Uterus (tissue), 4 donors: ENCODE measurements at places on chromosomes 2 and 18. TPM values are rescaled to one million over a fixed set of nuclear protein-coding genes. Genes with fewer than 3 reads are reported as not detected.
A peak's percentile ranks its signal among the peaks of the same experiment; 100 is the strongest.

SLC16A14 gene
- 3.2 TPM for total RNA-seq

GRCh38 chr2:11582612-11582861, 48.7 kb downstream of the GREB1 start:
- peak; percentile 42 for DNase-seq

NEU2 gene
- not detected for total RNA-seq

DNA sequence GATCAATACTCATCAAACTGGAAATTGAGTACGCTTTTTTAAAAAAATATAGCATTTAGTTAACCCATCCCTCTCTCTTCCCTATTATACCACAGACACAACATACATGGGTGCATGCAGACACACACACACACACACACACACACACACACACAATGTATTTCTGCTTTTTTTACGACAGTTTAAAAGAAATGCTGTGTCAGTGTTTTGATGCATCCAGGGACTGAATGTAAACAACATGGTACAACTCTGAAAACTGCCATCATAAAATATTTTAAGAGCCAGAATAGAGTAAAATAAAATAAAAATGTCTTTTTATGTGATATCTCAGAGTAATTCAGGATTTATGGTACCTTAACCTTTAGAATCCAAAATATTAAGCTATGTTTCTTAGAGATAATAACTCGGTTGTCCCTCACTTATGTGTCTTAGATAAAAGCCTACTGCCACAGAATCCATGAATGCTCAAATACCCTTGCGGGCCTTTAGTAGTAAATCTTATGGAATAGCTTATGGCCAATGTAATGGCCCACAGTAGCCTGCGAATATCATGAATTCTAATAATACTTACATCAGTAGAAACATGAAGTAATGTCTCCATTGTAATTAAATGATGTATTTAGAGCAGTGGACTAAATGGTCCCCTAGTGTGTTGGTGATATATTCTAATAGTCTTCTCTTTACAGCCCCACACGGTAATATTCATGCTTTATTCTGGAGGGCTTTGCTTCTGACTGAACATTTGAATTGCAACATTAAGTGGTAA, 251.6 kb upstream of the FIGN start:
- DNase-seq, result no peak

DNA sequence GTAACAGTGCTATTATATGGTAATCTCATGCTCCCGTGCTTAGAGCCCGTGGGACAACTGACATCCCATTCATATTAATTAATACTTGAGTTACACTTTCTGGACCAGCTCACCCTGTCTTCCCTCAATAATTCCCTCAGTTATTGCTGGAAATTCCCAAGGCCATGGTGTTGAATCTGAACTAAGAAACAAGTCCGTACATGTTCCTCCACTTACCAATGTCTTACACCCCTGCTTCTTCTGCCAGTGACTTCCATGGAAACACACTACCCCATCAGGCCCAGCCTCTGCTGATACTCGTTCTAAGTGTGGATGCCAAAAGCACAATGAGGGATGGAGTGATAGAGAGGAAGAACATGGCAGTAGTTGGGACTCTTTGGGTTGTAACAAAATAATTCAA, 193.7 kb downstream of the RND3 start:
- no peak for DNase-seq

ROCK2 gene
- 78.5 TPM for total RNA-seq

TNFRSF11A gene
- total RNA-seq, result 5.0 TPM

- DNase-seq, result no peak
Observed at GRCh38 chr2:172308253-172308935, 119.0 kb upstream of the ITGA6 start.

ACMSD gene
- total RNA-seq, result not detected

PTPN2 gene
- total RNA-seq, result 35.7 TPM

- no peak for DNase-seq
Observed at GRCh38 chr2:111119822-111120252, 877 bp upstream of the BCL2L11 start.

- no peak for DNase-seq
Observed at GRCh38 chr2:46891956-46892553, 23.6 kb downstream of the MCFD2 start.

GRCh38 chr2:102224824-102225739, 38.3 kb downstream of the IL1RL2 start:
- no peak for DNase-seq

GRCh38 chr2:182584462-182584861, 131.6 kb upstream of the DNAJC10 start:
- DNase-seq, result no peak

BCL2 gene
- total RNA-seq, result 16.1 TPM

GRCh38 chr2:45267062-45267792, 258.0 kb upstream of the SIX2 start:
- DNase-seq, result no peak

GRCh38 chr18:77822632-77823031, 573.0 kb downstream of the GALR1 start:
- DNase-seq, result no peak

DNA sequence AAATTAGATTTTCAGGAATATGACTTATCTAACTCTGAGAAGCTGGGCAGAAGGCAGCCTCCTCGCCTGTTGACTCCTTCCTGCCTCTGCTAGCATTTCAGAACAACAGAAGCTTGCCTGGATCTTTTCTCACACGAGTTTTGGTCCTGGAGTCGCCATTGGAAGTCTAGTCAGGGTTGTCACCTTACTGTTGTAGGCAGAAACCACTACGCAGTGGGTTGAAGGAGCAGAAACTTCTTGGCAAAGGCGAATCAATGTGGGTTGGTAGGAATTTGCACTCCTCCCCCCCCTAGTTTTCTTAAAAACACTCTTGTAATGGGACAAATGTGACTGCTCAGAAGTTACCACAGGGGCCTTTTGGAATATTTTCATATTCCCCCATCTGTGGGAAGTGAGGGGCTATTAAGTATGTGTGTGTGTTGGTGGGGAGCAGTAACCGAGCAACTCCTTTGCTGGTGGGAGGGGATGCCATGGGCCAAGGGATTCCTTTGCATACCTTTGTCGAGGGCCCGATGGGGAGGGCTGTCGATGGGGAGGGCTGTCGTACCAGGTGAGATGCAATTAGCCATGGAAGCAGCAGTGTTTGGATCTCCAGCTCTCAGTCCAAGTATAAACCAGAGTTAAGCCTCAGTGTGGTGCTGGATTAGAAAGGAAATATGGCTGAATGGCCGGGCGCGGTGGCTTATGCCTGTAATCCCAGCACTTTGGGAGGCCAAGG, 117.4 kb downstream of the FMNL2 start:
- no peak for DNase-seq

UCN gene
- total RNA-seq, result 2.3 TPM

GRCh38 chr2:126803434-126803775, 95.3 kb upstream of the TEX51 start:
- DNase-seq, result no peak

CARF gene
- total RNA-seq, result 22.4 TPM

ANKRD29 gene
- 33.4 TPM for total RNA-seq

GRCh38 chr2:73654175-73654574, 12.0 kb upstream of the NAT8 start:
- DNase-seq, result no peak

DNA sequence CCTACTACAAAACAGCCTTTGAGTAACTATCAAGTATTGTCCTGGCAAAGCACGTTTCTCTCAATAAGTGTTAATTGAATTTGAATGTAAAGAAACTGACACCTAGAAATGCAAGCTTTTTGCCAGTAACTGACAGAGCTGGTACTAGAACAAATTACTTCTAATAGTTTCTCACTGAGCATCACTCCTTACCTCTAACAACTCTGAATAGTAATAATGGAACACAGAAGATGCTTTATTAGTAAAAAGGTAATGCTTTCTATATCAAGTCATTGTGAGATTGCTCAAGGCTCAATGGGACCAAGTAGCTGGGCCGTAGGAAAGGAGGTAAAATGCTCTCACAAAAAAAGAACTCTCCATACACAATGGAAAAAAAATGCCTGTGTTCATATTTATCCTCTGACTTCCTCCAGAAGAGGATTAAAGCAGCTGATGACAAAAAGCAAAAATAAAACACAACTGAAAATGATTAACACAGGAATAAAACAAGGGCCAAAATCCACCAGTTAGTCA, 11.8 kb downstream of the RASGRP3 start:
- no peak for DNase-seq

DNA sequence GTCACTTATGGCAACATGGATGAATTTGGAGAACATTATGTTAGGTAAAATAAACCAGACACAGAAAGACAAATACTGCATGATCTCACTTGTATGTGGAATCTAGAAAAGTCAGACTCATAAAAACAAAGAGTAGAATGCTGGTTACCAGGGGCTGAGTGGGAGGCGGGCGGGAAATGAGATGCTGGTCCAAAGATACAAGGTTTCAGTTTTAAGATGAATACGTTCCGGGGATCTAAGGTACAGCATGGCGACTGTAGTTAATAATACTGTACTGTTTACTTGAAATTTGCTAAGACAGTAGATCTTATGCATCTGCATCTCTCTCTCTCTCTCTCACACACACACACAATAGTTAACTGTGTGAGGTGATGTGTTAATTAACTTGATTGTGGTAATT, 14.2 kb downstream of the FAM110C start:
- no peak for DNase-seq

GRCh38 chr2:6906165-6906741, 11.0 kb upstream of the RNF144A start:
- DNase-seq, result no peak

DNA sequence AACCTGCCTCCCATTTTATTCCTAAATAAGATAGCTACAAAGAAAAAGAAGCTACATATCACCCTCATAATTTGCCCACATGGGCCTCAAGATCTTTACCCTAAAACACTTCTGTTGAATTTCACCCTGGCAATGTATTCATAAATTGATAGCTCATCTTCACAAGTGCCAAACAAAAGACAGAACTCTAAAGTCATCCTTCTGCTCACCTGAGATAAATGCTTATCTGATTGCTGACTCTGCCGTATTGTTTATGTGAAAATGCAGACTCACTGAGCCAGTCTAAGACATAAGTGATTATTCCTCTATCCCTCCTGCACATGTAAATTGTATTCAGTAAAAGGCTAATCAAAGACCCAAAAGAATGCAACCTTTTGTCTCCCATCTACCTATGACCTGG, 2.0 kb downstream of the RDH14 start:
- no peak for DNase-seq

- DNase-seq, result no peak
Observed at GRCh38 chr2:164717000-164717803, 95.9 kb upstream of the GRB14 start.

AGXT gene
- total RNA-seq, result not detected

CTNNA2 gene
- total RNA-seq, result 0.88 TPM

DNA sequence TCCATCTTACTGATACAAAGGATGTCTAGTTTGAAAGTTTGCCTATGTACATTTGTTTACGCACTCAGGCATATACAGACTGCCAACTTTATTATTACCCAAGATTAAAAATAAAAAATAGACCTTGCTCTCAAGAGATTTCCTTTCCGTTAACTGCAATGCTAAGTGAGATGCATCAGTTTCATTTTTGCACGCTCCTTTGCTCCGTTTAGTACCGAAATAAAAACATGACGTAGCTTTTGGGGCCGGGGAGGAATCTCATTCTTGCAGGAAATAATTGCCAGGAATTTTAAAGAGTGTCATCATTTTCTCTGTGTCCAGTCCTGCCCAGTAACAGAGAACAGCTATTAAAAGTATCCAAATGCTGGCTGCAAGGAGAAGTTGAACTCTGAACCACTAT, 169.5 kb downstream of the SLC8A1 start:
- no peak for DNase-seq

DNA sequence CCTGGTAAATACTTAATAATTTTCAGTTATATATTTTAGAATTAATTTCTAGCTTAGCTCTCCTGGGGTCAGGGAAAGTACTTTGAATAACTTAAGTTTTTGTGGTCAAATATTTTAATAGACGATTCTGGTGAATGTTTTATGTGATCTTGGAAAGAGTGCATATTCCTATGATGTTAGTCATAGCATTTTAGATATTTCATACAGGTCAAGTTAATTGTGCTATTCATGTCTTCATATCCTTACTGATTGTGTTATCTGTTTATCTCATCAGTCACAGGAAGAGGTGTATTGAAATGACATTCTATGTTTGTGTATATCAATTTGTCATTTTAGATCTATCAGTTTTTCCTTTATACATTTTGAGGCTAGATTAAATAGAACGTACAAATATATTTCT, 576.2 kb downstream of the CPS1 start:
- DNase-seq, result no peak

DNA sequence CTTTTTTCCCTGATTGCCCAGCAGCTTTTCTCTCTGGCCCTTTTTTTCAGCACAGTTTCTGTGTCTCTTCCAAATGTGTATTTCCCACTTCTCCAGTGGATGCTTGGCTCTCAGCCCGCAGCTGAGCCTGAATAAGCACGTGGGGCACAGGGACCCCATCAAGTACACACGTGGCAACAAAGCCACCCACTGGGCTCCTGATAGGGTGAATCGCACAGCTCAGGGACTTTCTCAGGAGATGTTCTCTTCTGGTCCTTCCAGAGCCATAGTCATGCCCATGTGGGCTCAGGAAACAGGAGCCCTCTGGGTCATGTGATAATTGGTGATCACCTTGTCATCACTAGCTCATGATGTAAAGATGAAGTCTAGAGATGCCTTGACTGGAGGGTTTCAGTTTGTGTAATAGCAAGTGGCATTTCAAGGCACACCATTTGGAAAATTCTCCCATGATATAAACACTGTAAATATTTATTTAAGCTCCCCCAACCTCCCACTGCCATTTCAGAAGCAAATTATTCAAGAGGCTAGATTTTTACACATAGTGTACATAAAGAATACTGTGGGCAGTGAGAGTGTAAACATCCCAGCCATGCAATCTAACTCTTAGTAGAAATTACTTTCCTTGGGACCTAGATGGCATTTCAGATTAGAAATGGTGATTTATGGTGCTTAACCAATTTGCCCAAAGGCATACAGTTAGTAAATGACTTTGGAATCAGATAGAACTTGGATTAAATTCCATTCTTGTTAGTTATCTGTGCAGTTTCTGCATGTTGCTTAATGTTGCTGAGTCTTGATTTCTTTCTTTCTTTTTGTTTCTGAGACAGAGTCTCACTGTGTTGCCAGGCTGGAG, 597.5 kb downstream of the SLC4A3 start:
- no peak for DNase-seq

GRCh38 chr2:142395291-142395690, 264.5 kb upstream of the LRP1B start:
- DNase-seq, result no peak

MOGAT1 gene
- total RNA-seq, result not detected

TRABD2A gene
- 0.14 TPM for total RNA-seq

GRCh38 chr2:239393941-239394340, 6.9 kb downstream of the HDAC4 start:
- DNase-seq, result no peak

- DNase-seq, result no peak
Observed at GRCh38 chr18:43819873-43820272, 542.6 kb upstream of the SYT4 start.

DNA sequence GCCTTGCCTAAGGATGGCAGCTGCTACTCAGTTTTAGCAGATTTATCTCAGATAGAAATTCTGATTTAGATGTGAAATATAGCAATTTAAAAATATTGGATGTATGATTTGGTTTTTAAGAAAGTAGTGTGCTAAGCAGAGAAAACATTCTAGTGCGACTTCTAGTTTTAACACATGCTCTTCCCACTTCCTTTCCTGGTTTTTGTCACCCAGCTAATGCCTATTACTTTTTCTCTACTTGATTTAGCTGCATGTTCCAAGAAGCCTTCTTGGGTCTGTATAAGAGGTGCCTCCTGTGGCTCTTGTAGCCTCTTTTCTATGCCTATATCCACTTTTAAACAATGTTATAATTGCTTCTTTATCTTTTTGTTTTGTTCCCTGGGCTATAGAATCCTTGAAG, 53.0 kb downstream of the GPD2 start:
- no peak for DNase-seq

LRRC30 gene
- not detected for total RNA-seq

TMEM198 gene
- total RNA-seq, result not detected

DPP4 gene
- 5.1 TPM for total RNA-seq
